ENCODE measurements at places on chromosomes 2 and 18.

- DNase-seq: no peak
These were observed 3.1 kb downstream of the PSD4 start for GRCh38 chr2:113176696-113177355.

DNA sequence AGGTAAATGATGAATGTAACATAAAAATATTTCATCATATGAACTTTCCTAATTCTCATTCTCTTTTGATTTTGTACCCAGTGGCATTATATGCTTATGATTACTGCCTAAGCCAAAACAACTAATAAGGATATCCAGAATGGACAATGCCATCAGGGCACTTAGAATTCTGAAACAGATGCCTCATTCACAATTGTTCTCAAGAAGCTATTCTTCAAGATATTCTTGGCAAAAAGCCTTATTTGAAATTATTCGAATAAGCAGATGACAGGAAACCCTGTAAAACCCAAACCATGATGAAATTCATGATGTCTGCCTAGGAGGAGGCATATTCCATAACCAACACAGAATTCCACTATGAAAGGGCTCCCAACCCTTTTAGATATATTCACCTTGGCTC lies 353.2 kb upstream of the TRIB2 start:
- DNase-seq: no peak

DNA sequence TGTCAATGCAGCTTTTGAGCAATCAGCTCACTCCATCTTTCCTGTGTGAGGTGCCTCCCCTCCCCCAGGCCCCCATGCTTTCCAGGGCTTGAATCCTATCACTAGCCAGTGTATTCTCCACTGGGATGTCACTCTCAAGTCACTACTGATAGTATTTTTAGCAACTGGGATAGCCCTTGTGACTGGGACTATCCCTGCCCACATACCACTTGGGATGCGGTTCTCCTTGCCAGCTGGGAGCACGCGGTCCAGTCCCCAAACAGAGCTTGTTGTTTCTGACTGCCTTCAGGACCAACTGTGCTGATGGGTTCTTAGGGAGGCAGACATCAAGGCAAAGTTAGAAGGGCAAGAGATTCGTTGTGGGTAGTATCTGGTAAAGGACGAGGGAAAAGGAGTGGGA lies 134.9 kb downstream of the FAM161A start:
- no peak for DNase-seq

GRCh38 chr2:203580844-203581243 lies 45.7 kb upstream of the RAPH1 start:
- DNase-seq: no peak

- DNase-seq: peak; percentile 5
These were observed 124.1 kb downstream of the MEMO1 start for GRCh38 chr2:31886700-31887099.

GRCh38 chr18:24923138-24923537 lies 428.8 kb downstream of the ZNF521 start:
- DNase-seq: no peak

GRCh38 chr2:234932591-234933168 lies 19.1 kb upstream of the SH3BP4 start:
- DNase-seq: no peak

DNA sequence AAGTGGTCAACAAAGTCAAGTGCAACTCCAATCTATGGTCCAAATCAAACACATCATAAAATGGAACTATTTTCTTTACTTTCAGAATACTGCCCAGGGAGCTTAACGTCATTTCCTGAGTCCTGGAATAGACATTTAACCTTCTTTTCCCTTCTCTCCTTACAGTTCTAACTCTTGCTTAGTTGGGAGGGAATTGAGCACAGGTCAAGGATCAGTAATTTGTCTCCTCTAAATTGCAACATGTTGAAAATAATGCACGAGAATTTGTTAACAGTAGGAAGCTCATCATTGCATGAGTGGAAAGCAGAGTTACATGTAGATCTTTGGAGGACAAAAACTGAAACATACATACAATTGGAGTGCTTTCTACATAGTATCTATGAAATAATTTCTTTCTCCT lies 87.7 kb downstream of the MEP1B start:
- no peak for DNase-seq

- DNase-seq: no peak
These were observed 3.2 kb downstream of the STK17B start for GRCh38 chr2:196168181-196168580.

DNA sequence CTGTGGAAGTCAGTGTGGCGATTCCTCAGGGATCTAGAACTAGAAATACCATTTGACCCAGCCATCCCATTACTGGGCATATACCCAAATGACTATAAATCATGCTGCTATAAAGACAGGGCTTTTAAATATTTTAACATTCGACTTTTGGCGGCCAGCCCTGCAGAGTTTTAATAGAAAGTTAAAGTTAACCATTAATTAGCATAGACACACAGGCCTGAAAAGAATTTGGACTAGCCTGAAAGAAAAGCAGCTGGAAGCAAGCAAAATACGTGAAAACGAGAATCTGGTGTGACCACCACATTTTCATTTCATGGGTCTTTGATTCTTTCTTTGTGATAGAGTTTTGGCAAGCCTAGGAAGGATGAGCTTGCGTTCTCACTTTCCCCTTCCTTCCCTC lies 184.0 kb downstream of the SCG2 start:
- DNase-seq: no peak

DNA sequence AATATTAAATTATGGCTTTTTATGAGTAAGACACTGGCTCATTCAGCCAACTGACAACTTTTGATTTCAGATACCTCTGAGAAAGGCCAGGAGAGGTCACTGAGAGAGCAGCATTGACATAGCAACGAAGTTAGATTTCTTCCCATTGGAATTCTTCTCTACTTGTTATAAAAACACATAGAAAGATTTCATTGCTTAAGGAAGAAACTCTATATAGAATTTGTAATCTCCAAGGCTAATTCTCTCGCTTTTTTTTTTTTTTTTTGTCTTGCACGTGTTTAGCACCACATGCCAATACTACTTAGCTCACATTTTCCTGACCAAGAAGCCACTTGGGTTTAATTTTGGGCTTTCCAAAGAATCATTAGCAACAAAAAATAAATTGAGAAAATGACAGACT lies 233.7 kb downstream of the CALCRL start:
- DNase-seq: no peak

DNA sequence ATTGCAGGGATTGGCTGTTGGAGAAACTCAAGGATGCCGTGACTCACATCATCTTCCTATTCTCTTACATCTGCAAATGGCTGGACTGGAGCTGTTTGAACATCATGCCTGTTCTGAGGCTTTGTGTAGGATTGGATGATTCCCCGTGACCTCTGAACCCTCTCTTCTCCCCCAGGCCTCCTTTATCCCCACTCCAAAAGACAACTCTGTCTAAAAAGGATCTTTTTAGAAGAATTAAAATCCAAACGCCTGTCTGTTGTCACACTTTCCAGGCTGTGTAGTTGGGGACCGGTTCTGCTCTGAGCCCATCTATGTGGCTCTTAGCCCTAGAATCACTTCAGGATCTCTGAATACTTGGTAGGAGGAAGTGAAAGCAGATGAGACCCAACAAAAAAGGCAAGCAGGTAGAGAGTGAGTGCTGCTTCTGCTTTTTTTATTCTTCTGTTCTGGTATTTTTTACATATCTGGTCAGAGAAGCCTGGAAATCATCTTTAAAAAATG lies 565 bp downstream of the SP140 start:
- peak; percentile 40 for DNase-seq

DNA sequence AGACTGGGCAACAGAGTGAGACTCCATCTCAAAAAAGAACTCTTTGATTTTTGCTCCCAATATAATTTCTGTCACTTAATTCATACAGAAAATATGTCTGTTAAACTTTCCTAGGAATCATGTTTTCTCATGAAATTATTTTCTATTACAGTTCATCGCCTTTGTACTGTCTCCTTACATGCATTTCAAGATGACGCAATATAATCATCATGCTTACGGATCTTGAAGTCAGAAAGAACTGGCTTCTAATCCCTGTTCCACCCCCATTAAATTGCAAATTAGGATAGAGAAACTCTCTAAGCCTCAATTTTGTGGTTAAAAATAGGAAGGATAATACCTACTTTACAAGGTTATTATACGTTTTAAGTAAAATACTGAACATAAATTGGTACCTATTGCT lies 467.6 kb upstream of the SMIM21 start:
- no peak for DNase-seq

DNA sequence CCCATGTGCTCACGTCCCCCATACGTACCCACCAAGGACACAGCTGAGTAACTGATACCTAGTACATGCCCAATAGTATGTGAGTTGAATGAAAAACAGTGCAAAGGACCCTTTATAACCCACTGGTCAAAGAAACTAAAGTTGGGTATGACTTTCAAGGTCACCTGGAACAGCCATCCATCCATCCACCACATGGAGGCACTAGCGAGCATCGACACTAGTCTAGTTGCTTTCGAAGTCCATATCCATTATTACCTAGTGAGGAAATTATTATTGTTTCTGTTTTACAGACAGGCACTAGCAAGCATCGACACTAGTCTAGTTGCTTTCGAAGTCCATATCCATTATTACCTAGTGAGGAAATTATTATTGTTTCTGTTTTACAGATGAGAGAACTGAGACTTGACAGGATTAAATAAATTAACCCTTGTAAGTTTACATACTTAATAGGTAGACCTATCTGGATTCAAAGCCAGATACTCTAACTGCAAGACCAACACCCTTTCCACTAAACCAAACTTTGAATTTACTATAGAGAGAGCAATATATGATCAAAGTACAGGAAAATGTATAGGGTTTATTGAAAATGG lies 233.7 kb downstream of the METTL4 start:
- peak; percentile 46 for DNase-seq

DNA sequence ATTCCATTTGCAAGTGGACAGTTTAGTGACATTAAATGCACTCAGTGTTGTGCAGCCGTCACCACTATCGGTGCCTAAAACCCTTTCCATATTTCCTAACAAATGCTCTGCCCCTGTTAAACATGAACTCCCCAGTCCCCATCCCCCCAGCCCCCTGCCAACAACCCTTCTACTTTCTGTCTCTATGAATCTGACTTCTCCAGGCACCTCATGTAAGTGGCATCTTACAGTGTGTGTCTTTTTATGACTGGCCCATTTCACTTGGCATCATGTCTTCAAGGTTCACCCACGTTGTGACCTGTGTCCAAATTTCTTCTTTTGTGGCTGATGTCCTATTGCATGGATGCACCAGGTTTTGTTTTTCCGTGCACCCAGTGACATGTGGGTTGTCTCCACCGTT lies 140.9 kb upstream of the GPC1 start:
- no peak for DNase-seq

DNA sequence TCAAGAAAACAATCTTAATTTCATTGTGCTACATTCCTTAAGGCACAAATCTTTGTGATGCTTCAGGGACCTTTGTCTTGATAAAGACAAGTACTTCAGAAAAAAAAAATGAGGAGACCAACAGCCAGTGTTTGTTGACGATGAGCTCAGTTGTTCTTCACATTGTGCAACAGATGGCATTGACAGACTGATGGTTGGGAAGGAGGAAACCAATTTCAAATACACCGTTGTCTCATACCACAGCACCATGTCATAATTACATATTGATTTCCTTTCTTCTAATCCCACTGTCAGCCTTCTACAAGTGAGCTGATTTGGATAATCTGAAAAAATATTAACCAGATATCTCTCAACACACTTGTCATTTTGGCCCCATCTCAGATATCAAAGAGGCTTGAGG lies 53.7 kb upstream of the GRB14 start:
- DNase-seq: no peak

GRCh38 chr2:234156326-234156725 lies 105.8 kb downstream of the SPP2 start:
- no peak for DNase-seq

DNA sequence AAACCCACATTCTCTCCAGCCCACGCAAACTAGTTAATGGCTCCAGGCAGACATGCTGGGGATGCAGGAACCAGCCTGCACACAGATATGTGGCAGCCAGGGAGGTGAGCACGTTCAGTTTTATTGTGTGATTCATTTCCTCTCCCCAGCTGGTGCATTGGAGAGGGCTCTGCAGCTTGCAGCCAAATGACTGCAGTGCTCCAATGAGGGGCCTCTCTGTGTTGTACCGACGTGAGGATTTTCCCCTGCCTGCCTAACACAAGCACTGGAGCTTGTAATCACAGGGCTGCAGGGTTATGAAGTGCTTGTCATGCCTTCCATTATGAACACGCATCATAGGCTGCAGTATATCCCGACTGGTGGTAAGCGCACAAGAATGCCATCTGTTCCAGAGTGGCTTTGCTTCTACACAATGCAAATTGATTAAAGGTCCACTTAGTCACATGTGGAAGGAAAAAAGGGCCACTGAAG lies 92.3 kb upstream of the THUMPD2 start:
- no peak for DNase-seq

- DNase-seq: no peak
These were observed 945 bp downstream of the HAT1 start for GRCh38 chr2:171923206-171923605.

Measured in CD4-positive, alpha-beta memory T cell (primary cell).